Astrocyte of the cerebellum (primary cell): ENCODE measurements at places on chromosomes 3 and 15.

GRCh38 chr3:14431452-14431916 is 29.1 kb downstream of the SLC6A6 start:
- no peak for DNase-seq

- no peak for DNase-seq
Measured at GRCh38 chr15:70523616-70524015, 239.7 kb downstream of the UACA start.

- DNase-seq = no peak
Measured at GRCh38 chr3:159818997-159819500, 169.6 kb upstream of the IL12A start.

GRCh38 chr3:112084980-112085705 is 1.0 kb upstream of the C3orf52 start:
- no peak for DNase-seq

DNA sequence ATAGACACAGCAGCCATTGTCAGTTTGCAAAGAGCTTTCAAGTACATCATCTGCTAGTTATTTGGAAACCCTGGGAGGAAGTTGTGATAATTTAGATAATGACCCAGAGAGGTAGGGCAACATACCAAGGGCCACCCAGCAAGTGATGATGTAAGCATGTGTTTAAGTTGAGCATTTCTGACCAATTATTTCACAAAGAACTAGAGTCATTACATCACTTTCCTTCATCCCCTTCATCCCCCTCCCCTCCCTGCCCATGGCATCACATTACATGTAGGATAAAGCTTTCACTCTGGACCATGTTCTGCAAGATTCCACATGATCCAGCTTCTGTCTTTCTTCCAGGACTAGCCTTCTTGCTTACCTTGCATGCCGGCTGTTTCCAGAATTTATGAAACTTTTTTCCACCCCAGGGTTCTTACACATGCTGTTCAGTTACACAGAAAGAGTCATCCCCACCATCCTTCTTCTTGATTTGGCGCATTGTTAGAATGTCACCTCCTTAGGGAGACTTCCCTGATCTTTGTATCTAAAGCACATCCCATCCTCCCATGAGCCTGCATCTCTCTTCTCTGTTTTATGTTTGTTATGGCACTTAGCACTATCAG is 71.3 kb downstream of the PTPRG start:
- no peak for DNase-seq

DNA sequence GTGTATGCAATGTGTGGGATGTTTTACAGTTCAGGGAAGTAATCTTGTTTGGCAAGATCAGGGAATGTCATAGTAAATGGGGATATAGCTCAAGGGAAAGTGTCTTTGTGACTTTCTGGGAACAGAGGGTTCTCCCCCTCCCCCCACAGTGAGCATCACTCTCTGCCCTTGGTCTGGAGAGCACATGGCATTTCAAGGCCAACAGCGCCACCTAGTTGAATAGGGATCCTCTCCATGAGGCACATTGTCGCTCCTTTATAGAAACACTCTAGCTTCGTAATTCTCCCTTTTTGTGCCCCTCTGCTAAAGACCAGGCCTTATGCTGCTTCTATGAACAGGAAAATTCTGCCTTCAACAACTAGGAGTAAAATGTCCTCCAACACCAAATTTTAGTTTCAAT is 37.1 kb upstream of the ARNT2 start:
- DNase-seq = no peak

- no peak for DNase-seq
Measured at GRCh38 chr15:61915640-61916039, 144.6 kb downstream of the VPS13C start.

DNA sequence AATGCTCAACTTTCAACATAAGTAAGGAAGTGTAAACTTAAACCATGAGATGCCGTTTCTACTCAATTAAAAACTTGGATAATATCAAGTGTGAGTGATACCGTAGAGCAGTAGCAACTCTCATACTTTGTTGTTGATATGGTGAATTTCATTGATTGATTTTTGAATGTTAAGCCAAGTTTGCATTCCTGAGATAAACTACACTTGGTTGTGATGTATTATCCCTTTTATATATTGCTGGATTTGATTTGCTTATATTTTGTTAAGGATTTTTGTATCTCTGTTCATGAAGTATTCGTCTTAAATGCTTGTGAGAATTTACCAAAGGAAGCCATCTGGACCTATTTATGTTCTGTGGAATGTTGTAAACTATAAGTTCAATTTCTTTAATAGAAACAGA is 21.7 kb downstream of the SLMAP start:
- no peak for DNase-seq

DNA sequence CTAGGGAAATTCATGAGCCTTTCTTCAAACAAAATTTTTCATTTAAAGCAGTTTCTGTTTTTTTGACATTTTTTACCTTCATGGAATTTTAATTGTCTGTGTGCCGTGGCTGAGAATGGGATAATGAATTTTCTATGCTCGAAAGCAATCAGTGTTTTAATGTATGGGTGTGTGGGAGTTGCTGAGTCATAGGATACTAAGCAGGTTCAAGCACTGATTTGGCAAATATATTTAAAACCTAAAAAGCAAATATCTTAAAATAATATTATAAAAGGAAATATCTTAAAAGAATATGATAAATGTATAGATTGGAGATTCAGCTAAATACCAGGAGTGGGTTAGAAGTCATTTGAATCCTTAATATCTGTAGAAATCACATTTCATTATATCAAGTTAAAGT is 173.6 kb upstream of the LRRFIP2 start:
- no peak for DNase-seq

DNA sequence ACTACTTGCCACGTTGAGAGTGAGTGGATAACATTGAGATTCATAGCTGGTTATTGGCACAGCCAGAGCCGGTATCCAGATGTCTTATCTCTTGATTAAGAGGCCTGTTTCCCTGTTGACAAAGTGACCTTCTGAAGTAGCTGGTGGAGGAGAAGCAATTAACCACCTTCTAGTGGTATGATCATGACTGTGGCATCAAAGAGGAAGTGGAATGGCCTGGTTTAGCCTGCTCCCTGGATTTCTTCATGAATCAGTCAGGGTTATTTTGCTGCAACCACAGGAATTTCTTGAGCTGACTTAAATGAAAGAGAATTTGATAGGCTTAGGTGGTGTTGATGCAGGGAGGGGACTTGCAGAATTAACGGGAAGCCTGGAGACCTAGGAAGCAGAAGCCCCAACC is 398.3 kb downstream of the MFSD1 start:
- peak; percentile 74 for DNase-seq

GRCh38 chr3:197458179-197458707 is 97.5 kb downstream of the BDH1 start:
- DNase-seq = no peak

GRCh38 chr15:55619783-55620182 is 31.6 kb upstream of the PYGO1 start:
- DNase-seq = no peak

GRCh38 chr3:57756528-57757401 is 656 bp downstream of the SLMAP start:
- no peak for DNase-seq

DNA sequence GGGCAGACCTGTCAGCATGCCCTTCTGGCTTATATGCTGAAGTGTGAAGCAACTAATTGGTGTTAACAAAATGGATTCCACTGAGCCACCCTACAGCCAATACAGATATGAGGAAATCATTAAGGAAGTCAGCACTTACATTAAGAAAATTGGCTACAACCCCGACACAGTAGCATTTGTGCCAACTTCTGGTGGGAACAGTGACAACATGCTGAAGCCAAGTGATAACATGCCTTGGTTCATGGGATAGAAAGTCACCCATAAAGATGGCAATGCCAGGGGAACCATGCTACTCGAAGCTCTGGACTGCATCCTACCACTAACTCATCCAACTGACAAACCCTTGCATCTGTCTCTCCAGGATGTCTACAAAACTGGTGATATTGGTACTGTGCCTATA is 9.4 kb downstream of the PIK3CB start:
- no peak for DNase-seq

DNA sequence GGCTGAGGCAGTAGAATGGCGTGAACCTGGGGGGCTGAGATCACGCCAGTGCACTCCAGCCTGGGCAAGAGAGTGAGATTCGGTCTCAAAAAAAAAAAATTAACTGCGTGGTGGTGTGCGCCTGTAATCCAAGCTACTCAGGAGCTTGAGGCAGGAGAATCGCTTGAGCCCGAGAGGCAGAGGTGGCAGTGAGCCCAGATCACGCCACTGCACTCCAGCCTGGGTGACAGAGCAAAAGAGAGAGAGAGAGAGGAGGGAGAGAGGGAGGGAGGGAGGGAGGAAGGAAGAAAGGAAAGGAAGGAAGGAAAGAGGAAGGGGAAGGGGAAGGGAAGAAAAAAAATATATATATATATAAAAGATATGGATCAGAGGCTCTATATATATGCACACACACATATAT is 6.0 kb downstream of the TM4SF19 start:
- no peak for DNase-seq

DNA sequence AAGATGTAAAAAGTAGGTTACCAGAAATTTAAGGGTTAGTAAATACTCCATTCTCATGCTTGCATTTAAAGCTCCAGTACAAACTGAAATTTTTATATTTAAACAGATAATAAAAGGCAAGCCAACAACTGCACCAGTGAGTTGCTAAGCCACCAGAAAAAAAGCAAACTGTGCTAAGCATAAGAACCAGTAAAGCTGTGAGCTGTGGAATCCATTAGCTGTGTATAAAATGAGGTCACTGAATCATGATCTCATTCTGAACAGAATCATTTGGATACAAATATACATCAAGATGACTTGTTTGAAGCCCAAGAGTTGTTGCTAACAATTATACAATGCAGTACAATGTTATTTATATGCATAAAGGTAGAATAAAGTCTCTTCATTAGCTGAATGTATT is 1312.2 kb downstream of the SI start:
- DNase-seq = no peak

GRCh38 chr15:66707310-66708082 is 5.5 kb downstream of the SMAD6 start:
- DNase-seq = no peak

DNA sequence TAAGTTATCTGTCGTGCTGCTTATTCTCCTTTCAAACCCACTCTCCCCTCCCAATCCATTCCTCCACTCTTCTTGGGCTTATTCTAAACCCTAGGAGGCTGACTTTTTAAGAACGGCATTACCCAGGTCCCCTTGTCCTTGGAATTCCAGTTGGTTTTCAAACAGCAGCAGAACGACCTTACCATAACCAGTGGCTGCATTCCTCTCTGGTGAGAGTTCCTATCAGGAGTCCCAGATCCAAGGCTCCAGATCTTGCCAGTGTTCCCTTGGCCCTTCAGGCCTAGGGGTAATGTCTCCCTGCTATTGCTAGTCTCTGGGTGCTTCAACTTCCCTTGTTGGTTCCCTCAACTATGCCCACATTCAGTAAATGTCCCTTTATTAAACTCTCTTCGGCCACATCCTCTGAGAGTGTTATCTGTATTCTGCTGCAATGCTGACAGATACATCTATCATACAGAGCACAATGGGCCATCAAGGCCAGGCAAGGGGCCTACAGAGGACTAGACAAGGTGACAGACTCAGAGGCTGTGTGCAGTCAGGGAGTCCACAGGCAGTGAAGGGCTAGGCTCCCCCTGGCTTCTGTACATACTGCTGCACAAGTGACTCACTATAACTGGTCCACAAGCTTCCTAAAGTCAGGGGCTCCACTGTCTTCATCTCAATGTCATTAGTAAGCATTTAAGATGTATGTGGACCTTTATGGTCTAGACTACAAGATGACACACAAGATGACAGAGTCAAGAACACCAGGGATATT is 10.1 kb downstream of the LYSMD2 start:
- no peak for DNase-seq
